Stimulated activated CD4-positive, alpha-beta T cell treated with anti-CD3 and anti-CD28 coated beads, TNF-alpha, amount 100 ng/mL, for 1 hour (primary cell): ENCODE measurements at places on chromosomes 5 and 9.

- no peak for DNase-seq
Measured at GRCh38 chr9:129809346-129809745, 6.4 kb downstream of the TOR1B start.

- DNase-seq: no peak
Measured at GRCh38 chr5:57486027-57486602, 3.5 kb upstream of the ACTBL2 start.

GRCh38 chr9:95857124-95857523 is 18.4 kb upstream of the ERCC6L2 start:
- DNase-seq: no peak

DNA sequence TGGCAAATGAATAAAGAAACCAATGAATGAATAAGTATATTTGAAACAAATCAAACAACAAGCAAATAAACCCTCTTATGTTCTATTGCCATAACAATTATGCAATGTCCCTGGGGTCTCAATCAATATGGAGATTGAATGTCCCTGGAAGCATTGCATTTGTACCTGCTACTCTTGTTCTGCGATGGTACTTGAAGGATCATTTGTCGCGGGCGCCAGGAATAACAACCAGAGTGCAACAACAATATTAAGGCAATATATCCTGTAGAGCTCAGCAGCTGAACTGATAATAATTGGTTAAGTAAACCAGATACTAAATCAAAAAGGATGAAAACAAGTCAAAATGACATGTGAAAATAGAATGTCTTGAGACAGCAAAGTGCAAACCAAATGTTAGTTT is 1001.9 kb upstream of the NUDT12 start:
- DNase-seq: no peak

GRCh38 chr9:98150164-98150563 is 31.1 kb upstream of the TRIM14 start:
- no peak for DNase-seq
